ENCODE measurements at places on chromosomes 7 and 10. TPM values are rescaled to one million over a fixed set of nuclear protein-coding genes. Genes with fewer than 3 reads are reported as not detected.
A peak's percentile ranks its signal among the peaks of the same experiment; 100 is the strongest.

The APBB1IP gene
- not detected for total RNA-seq

DNA sequence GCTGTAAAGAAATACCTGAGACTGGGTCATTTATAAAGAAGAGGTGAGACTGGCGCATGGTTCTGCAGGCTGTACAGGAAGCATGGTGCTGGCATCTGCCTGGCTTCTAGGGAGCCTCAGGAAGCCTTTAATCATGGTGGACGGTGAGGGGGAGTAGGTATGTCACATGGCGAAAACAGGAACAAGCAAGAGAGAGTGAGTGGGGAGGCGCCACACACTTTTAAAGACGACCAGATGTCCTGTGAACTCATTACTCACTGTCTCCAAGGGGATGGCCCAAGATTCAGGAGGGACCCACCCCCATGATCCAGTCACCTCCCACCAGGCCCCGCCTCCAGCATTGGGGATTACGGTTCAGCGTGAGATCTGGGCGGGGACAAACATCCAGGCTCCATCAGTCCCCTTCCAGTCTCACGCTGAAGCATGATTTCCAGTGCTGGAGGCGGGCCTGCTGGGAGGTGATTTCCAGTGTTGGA lies 3.2 kb downstream of the ZNF316 start:
- DNase-seq = no peak

DNA sequence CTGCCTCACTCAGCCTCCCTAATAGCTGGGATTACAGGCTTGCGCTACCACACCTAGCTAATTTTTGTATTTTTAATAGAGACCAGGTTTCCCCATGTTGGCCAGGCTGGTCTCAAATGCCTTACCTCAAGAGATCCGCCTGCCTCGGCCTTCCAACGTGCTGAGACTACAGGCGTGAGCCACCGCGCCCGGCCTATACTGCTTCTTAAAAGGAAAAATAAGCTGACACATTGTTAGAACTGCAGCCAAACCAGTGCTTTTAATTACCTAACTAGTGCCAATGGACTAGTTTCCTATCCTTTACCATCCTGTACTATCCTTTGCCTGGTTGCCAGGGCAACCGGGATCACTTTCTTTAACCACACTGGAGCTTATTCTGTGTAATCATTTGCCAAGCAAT lies 108.0 kb downstream of the LRRTM3 start:
- no peak for DNase-seq

DNA sequence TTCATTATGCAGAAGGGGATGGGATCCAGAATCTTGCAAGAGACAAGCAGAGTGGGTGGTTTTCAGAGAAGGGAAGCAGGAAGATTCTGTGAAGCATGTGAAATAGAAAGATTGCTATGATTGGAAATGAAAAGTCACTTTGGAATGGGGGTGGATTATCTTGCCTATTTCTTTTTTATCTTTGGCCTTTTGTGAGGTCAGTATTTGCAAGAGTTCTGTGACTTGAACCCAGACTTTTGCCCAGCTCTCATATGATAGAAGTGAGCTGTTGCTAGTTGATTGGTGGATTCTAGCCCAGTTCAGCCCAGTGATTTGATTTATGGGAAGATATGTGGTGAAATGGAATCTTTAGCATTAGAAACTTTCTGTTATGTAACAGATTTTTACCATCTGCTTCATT lies 17.1 kb downstream of the ENTPD7 start:
- no peak for DNase-seq

DNA sequence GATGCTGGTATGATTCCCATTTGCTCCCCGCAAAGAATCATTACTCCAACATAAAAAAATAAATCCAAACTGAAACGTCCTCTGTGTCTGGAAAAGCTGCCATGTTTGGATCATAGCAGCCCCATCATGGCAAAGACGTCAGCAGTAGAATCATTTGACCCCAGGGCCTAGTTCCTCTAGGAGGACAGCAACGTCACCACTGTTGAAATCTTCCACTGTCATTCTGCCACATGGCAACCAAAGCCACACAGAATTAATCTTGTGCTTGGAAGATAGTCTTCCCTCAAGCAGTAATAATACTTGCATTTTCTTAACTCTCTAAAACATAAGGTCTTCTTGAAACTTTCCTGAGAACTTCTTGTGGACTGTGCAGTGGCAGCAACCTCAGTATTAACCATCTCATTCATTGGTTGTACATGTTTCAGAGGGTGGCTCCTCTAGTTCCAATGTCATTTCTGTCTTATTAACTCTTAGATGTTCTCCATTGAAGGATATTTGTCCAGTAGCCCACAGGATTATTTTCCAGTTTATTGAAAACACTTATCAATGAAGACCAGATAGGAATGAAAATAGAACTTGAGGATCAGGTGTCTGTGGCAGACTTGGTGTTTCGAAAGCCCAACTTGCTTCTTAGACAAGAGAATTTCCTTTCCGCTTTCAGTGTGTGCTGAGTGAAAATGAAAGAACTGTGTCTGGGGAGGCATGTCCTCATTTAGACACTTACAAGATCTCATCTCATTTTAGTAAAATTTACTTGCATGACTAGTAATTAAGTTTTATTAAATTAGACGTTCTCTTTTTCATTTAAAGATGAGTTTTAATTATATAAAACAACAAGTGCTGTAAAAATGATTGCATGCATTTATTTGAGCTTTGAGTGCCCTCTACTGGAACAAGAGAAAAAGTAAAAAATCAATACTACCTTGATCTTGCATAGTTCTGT lies 28.9 kb upstream of the INHBA start:
- peak; percentile 26 for DNase-seq

The ZFAND4 gene
- 4.9 TPM for total RNA-seq

The ABCA13 gene
- 0.20 TPM for total RNA-seq
